ENCODE measurements at places on chromosomes 1 and 21.

- DNase-seq = peak; percentile 94
Observed at GRCh38 chr1:11831945-11832725, 15.4 kb downstream of the NPPA start.

DNA sequence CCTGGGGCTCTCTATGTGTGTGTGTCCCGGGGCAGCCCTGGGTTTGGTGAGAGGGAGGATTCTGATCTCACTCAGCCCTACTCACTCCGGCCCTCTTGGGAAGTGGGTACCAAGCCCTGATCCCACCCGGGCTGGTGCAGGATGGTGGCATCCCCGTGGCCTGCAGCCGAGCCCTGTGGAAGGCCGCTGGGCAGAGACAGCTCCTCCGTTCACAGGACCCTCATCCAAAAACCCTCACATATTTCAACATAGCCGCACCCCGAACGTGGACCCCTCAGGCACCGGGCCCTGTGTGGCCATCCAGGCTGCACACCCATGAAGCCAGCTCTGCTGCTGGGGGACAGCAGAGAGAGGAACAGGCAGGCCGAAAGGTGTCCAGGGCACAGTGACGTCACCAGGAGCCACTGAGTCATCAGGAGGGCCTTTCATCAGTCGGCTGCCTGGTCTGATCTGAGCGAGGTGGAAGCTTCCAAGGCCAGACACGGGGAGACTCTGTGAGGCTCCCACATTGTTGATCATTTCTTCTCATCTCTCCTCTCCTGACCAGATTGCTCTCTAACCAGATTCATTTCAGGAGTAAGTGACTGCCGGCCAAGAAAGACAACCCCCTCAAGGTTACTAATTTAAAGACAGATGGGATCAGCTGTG is 16.2 kb upstream of the GPR157 start:
- DNase-seq = no peak

DNA sequence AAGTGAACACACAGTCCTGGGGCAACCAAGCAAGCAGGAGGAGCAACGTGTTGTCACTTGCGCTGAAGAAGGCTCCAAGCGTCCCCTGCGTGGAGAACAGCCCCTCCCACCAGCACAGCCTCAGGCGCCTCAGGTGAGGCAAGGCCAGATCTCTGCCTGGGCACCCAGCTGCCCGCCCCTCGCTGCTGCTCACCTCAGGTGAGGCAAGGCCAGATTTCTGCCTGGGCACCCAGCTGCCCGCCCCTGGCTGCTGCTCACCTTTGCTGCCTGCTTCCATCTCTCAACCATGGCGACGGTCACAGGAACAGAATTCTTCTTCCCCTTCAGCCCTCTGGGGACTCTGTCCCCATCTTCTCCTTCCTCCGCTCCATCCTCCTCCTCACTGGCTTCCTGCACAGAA is 2.4 kb downstream of the NOC2L start:
- no peak for DNase-seq

DNA sequence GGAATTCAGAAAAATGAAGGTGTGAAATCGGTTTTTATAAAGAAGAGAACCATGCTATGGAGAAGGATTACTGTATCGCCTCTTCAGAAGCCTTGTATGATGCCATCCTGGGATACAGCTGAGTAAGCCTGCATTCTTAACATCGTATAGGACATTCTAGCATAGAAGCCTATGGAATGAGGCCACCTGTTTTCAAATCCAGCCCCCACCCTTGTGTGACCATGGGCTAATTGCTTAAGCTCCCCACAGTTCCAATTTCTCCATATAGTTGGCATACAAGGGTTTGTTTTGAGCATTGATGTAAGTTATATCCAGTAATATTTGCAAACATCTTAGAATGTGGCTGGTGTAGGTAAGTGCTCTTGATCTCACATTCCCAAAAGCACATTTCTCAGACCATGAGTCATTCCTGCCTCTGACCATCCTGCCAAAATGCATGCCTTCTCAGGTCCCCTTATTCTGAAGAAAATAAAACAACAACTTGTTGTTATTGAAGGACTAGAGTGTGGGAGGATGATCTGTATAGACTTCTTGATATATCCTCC is 1.5 kb downstream of the OR14A2 start:
- DNase-seq = no peak

DNA sequence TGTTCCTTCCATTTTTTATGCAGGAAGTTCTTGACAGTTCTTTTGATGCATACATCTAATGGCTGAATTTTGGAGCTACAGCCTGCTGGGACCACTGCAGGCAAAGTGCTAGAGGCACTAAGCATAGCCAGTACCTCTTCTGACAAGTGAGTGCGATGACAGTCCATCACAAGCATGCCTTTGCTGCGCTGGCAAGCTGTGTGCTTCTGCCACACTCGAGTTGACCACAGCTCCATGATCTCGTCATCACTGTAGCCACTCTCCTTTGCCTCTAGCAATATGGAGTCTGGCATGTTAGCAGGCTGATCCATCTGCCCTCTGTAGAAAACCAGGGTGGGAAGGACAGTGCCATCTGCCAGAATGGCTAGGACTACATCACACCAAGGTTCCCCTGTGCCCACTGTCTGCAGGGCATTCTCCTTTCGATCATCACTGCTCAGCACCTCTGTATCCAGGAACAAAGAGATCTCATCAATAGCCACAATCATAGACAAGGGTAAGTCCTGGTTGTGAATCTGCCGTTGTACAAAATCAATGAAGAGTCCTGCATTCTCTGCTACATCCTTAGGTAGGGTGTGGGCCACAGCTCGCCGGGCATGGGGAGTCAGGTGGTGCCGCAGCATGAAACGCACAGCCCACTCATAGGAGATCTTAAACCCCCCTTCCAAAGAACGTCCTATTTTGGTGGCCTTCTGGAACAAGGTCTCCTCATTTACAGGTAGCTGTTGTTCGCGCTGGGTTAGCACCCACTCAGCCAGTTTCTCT is 6.0 kb downstream of the PSMB4 start:
- DNase-seq = no peak

GRCh38 chr1:88608139-88608943 is 75.7 kb upstream of the PKN2 start:
- DNase-seq = no peak

GRCh38 chr1:20958430-20958829 is 171.3 kb upstream of the HP1BP3 start:
- no peak for DNase-seq

GRCh38 chr1:2344121-2344681 is 47.2 kb downstream of the MORN1 start:
- no peak for DNase-seq

DNA sequence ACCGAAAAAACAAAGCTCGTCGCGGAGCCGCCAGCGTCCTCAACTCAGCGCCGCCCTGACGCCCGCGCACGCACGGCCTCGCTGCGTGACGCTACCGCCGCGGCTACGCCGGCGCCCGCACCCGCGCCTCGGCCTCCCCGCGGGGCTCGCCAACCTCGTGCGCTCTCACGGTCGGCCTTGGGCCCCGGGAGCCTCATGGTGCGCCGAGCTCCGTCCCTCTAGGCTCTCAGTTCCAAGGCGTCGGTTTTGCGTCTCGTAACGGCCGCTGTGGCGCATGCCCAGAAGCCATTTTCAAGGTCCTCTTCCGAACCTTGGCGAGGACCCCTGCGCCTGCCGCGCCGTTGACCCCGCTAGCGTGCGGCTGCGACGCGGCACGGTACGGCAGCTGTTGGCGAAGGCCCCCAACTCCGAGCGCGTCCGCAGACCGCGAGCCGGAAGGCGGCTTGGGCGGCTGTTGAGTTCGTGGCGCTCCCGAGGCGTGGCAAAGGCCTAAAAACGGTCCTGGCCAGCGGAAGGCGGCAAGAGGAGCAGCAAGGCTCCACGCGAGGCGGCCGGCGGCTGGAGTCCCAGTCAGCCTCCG is at the start of gene HENMT1:
Gene HENMT1, minus strand, starts transcription at position 64 of the 580 bp plus-strand sequence. CDS start 1,209 bp downstream, outside the sequence.
- no peak for DNase-seq

GRCh38 chr1:233406339-233406960 is 78.9 kb downstream of the MAP3K21 start:
- no peak for DNase-seq

DNA sequence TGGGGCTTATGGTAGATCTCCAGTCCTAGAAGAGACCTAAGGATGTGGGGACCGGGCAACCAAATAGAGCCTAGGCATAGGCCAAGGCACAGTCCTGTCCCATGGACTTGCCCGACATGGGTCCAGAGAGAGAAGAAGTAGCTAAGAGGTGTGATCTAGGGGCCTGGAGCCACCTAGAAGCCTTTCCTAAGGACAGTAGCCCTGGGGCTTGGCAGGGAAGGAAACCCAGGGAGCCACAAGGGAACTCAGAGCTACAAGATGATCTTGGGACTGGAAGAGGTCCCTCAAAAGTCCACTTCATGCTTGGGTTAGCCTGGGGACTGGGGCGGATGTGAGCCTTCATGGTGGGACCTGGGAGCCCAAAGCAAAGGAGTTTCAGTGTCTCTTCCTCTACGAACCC is 18.8 kb downstream of the IRF2BP2 start:
- no peak for DNase-seq

DNA sequence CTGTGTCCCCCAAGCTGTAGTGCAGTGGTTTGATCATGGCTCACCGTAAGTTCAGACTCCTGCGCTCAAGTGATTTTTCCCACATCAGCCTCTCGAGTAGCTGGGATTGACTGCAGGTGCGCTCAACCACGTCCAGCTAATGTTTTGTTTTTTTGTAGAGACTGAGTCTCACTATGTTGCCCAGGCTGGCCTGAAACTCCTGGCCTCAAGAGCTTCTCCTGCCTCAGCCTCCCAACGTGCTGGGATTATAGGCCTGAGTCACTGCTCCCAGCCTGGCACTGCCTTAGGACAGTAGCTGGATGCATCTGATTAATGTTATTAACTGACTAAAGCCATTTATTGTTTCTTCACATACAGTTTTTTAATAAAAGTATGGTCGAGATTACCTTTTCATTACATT is 40.2 kb downstream of the RNF11 start:
- no peak for DNase-seq

DNA sequence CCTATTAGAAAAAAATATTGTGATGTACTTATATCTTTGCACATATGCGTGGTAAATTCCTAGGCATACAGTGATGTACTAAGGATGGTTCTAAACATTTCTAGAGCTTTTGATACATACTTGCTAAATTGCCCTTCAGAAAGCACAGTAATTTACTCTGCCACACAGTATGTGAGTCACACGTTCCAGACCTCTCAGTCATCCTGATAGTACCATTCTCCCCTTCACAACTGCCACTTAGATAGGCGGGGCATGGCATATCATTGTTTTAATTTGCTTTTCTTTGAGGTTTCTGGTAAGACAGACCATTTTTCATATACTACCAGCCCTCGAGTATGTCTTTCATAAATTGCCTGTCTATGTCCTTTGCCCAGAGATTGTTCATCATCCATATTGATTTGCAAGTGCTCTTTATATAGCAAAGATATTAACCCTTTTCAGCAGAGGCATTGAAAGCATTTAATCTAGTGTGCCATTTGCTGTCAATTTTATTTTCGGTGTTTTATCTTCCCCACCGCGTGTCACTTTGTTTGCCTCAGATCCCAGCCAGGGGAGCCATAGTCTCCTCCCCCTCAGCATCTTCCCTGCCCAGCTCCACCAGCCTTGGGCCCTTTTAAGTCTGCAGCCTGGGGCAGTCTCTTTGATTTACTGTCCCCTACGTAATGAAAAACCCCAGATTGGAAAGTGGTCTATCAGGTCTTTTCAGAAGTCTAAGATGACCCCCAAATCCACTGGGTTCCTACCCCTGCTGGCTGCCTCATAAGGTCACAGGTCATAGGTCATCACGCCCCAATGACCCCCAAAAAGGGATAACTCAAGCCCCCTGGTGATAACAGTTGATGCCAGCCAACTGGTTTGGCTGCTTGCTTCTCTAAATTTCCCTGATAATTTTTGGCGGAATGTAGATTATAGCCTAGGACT is 11.8 kb upstream of the PAX7 start:
- no peak for DNase-seq

- no peak for DNase-seq
Observed at GRCh38 chr21:32687643-32688345, 40.0 kb downstream of the SYNJ1 start.

DNA sequence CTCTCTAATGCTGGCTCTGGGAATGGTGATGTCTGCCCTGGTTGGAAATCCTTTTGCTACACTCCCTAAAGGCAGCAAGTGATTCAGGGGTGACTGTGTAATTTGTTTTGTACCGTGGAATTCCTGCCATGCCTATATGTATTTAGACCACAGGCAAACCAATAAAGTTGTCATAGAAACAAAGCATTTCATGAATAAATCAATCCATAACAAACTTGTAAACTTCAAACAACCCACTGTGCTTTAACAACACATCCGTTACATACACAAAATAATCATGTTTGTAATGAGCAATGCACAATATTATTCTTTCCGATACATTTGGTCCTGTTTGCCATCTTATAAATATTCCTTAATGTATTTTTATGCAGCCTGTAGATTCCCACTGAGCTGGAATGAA is 330.3 kb upstream of the SNX7 start:
- DNase-seq = peak; percentile 4

- peak; percentile 51 for DNase-seq
Observed at GRCh38 chr1:217333939-217334338, 297.0 kb downstream of the GPATCH2 start.

DNA sequence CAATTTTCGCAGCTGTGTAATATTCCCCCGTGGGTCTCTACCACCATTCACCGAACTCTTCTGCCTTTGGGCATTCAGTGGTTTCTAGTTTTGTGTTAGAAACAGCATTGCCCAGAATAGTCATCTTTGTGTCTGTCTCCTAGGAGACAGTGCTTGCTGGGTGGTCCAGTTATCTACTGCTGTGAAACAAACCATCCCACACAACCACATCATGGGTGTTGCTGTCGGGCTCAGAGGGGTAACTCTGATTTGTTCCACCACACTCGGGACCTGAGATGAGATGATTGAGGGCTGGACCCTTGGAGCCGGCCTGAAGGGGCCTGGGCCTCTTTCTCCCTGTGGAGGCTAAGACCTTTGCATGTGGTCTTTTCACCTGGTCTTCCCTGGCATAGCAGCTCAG is 427.2 kb upstream of the VAMP3 start:
- no peak for DNase-seq

DNA sequence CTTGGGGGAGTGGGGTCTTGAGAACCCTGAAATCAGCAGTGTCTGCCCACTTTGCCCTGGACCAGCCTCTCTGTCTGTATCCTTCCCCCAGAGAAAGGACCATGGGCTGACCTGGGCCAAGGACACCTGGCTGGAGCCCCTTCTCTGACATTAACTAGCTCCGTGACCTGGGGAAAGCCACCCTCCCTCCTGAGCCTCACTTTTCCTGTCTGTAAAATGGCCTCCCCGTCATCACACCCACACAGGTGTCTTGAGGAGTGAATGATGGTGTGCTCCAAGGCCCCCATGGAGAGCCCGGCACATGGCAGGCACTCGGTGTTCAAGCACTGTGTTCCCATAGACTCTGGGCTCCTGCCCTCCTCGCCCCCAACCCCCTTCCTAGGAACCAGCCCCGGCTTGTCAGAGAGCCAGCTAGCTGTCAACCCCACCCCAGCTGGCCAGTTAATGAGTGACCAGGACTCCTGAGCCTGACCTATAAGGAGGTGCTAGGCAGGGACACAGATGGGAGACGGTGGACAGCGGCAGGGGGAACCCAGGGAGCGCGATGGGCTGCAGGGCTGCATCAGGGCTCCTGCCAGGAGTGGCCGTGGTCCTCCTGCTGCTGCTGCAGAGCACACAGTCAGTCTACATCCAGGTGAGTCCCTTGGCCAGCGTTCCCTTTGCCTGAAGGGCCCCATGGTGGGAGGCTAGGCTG is at the start of gene GUCA2B:
Gene GUCA2B, plus strand, starts transcription at position 504 of the 694 bp plus-strand sequence. Its CDS starts 41 bp downstream, at position 545.
- no peak for DNase-seq

All from NCI-H2081 (cell line).